NCI-H187 (cell line): ENCODE measurements at places on chromosomes 5 and 9.

DNA sequence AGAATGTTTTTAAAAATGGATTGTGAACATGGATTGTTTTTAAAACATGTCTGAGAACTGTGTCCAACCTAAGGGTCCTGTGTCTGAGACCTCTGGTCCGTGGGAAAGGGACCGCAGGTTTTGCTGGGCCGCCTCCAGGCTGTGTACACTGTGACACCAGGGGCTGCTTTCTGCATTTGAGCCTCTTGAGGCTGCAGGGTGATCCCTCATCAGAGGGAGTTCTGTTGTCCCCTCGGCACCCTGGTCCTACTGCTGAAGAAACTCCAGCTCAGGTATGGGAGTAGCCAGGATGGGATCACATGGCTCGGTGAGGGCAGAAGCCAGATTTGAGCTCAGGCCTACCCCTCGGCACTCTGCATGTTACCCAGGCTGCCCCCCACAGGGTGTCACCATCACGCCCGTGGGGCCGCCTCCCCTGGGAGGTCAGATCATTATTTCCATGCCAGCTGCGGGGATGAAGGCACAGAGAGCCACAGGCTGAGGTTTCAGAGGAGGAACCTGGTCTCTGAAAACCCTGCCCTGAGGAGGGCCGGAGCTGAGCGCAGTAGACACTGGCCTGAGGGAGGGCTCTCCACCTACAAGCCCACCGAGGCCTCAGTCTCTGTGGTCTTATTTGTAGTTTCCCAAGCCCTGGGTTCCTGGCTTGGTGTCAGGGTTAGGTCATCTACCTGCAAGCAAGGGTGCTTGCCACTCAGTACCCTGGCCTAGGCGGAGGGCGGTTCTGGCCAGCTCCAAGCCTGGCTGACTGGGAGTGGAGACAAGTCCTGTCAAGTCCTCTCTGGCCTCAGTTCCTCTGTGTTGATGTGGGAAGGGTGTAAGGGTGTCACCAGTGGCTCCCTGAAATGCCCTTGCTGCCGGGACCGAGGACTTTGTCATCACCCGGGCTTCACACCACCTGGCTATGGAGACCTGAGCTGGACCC, 2.8 kb downstream of the PRR7 start:
- DNase-seq = no peak

DNA sequence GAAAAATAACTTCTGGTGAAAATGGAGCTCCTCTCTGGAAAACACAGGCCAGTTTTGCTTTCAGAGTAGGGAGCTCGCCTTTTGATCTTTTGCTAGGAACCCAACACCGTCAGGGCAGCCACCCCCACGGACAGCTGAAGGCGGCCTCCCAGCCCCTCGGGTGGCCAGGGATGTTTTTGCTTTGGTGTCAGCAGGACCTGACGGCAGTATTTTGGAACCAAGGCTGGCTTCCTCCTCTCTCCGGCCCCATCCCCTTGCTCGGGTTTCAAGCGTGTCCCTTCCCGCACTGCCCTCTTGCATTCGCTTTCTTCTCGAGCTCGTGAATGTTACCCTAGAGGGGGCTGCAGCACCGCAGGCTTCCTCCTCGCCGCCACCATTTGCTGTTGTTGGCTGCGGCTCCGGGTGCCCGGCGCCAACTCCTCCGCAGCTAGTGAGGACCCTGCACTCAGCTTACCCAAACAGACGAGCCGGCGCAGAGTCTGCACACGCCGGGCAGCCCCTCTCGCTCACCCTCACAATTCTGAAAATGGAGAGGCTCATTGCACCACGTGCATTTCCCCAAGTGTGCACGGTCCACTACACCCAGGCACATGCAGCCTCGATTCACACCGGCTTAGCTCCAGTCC, 35.5 kb upstream of the ADAMTSL1 start:
- no peak for DNase-seq

- DNase-seq = no peak
Observed at GRCh38 chr9:104895572-104895971, 32.4 kb downstream of the ABCA1 start.

- no peak for DNase-seq
Observed at GRCh38 chr9:112555844-112556482, 69.3 kb downstream of the KIAA1958 start.

DNA sequence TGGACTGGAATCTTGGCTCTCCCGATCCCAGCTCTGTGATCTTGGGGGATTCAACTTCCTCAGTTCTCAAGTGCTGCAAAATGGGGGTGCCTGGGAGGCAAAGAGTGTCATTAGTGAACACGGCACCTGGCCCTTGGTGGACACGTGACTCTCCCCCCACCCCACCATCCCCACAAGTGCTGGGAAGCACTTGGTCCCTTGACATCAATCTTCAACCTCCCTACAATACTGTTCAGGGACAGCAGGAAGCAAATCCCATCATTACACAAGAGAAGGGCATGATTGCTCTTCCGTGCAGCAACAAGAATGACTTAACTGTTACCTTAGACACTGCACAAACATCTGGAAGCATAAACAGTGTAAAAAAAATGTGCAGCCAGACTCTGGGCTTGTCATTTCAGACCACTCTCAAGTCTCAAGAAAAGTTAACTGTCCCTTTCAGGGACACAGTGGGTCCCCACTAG, 61.4 kb downstream of the PSMB7 start:
- no peak for DNase-seq

- no peak for DNase-seq
Observed at GRCh38 chr9:131187957-131188356, 62.6 kb downstream of the NUP214 start.

DNA sequence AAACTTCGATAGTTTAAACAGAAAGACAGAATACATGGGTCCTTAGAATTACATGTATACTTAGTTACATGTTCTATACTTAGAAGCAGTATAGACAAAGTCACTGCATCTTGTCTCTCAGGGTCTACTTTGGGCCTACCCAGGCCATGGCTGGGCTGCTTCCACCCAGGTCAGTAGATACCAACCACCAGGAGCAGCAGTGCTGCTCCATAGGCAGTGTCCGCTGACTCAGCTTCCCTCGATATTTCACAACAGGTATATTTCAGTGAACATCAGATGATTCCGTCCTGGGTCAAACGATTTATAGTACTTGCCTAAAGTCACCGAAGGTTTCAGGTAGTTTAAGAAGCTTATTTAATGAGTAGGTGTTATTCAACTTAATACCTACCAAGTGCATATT, 18.0 kb downstream of the IARS1 start:
- DNase-seq = no peak
